ENCODE measurements at places on chromosomes 1 and 21.

DNA sequence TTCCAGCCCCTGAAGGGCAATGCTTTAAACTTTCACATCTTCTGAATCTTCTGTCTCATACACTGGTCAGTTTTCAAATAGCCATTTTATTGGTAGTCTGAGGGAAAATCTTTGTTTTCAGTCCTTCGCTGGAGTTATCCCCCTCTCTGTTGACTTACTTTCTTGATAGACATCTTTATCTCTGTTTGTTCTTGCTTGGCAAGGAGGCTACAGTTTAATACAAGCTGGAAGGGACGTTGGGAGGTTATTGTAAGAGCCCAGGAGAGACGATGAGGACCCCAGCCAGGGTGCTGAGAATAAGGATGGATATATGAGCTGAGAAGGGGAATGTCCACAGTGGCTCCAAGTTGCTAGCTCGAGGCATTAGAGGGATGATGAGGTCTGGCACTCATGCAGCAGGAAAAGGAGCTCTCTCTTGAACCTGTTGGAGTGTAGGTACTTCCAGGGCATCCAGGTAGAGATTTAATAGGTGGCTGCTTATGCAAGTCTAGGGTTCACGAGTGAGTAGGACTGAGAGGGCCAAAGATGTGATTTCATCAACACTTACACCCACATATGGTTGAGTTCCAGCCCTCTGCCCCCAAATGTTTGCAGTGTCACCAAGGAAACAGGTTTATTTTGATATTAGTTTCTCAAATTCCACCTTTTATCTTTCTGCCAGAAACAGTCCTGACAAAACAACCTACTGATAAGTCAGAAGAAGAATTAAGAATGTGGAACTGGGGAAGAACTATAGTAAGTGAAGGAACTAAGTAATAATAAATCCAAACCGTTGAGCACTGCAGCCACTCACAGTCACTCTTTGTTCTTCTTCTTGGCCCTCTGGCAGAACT lies 237.3 kb upstream of the PROX1 start:
- DNase-seq = no peak

- no peak for DNase-seq
Observed at GRCh38 chr1:14392859-14393365, 205.6 kb upstream of the KAZN start.

DNA sequence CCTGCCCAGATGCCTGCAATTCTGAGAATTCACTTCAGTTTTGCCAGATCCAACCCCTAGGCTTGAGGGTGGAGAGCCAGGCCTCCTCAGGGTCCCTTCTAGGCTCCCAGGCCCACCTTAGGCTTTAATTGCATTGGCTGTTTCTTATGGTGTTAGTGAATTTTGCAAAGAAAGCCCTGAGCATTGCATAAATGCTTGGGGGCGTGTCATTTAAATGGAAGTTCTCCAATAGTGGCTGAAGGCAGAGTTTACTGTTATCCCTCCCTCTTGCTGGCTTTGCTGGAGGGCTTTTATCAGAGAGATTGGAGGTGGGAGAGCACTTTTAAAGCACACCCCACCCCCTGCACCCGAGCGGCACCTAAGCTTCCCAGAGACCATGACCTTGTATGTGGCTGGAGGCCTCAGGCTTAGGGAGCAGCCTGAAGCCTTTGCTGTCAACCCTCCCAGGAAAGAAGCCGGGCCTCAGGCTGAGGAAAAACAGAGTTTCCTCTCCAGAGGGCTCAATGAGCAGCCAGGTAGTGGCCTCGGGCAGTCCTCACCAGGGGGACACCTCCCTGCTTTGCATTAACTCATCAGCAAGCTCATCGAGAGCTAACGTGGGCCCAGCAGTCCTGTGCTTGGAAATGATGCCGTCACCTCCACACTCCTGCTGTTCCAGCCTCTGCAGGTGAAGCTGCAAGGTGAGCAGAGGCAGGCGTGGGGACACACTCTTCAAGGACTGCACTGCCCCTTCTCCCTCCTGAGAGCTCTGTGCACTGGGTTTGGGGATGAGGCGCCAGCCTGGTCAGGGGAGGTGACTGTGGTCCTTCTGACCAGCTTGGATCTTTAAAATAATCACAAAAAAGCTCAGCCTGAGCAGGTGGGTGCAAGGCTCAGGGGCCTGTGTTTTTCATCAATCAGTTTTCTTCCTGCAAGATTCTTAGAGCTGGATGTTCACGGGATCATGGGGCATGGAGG lies 58.0 kb downstream of the STUM start:
- no peak for DNase-seq

DNA sequence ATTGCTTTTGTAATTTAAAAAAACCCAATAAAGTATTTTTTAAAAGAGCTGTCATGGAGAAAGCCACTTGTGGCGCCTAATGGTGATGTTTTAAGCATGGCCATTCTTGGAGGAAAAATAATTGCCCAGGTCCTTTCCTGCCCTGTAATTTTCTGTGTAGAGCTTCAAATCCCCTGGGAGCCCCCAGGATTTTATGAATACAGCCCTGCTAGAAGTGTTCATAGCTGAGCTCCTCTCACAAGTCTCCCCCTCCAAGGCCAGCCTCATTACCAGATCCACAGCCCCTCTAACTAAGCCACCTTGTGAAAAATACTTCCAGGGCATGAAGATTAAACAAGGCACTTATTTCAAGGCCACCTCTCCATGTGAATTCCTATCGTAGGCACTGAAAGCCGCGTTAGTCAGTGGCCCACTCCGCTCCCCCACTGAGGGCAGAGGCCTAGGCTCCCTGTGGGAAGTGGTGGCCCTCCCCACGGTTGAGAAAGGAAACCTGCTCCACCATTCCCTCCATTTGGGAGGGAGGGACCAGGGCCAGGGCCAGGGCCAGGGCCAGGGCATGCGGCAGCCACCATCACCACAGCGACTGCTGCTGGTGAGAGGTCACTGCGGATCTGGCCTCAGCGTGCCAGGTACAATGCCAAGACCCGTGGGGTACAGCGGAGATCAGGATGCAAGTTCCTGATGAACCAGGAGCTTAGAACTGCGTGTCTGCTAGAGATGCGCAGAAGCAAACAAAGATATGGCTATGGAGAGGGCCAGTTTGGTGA lies 83.1 kb downstream of the KCNN3 start:
- no peak for DNase-seq

GRCh38 chr21:42861311-42861847 lies 18.0 kb downstream of the WDR4 start:
- DNase-seq = no peak

DNA sequence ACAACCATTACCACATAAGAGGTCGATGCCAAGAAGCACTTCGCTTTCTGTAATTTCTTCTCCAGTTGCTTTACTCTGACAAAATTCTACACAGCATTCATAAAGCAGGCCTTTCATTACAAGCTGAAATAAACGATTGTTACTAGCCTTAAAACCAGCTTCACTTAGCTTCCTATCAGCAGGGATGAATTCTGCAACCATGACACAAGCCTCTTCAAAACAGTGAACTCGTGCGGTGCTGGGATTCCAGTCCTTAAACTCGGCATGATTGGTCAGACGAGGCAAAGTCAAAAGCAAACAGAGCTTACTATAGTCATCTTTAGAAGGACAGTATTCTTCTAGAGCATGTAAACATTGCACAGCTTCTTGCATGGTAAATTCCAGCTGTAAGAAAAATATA lies 30.6 kb downstream of the WDR47 start:
- DNase-seq = no peak

DNA sequence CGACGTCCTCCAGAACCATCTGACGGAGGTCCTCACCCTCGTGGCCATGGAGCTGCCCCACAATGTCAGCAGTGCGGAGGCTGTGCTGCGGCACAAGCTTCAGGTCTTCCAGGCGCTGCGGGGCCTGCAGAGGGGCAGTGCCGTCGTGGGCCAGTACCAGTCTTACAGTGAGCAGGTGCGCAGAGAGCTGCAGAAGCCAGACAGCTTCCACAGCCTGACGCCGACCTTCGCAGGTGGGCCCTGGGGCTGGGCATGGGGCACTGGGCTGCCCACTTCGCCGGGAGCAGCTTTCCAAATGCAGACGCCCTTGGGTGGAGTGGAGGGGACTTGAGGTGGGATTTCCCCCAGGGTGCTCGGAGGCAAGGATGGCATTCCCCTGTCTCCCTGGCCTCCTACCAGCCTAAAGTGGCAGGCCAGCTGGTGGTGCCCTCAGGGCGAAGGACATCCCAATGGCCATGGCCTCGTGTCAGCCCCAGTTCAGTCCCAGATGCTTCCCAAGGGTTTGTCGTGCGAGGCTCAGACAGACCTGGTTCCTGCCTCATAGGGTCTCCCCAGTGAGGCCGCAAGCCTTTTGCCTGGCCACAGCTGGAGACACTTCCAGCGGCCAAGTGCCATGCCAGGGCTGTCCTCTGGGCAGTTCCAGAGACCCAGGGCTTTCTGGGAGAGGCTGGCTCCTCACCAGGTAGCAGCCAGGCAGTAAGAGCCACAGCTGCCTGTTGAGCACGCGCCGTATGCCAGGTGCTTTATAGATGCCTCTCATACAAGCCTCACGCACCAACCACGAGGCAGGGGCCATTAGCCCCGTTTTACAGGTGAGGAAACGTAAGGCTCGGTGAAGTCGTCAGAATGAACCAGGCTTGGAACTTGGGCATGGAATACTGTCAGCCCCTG lies 27.8 kb downstream of the H6PD start:
- DNase-seq = no peak

GRCh38 chr1:39632682-39633417 lies 6.6 kb downstream of the HEYL start:
- DNase-seq = no peak

DNA sequence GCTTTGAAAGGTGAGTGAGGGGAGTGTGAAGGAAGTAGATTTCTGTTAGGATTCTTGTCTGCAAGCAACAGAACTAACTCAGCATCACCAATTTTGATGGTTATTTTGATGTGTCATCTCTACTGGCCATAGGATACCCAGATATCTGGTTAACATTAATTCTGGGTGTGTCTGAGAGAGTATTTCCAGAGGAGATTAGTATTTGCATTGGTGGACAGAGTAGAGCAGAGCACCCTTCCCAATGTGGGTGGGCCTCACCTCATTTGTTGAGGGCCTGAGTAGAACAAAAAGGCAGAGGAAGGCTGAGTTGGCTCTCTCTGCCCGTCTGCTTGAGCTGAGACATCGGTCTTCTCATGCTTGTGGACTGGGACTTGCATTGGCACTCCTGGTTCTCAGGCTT lies 121.8 kb upstream of the POU3F1 start:
- no peak for DNase-seq

GRCh38 chr1:9250411-9251381 lies 16.1 kb downstream of the H6PD start:
- DNase-seq = no peak

GRCh38 chr1:15180945-15181523 lies 27.5 kb downstream of the TMEM51 start:
- DNase-seq = no peak

GRCh38 chr1:149884433-149885338 lies 14.7 kb upstream of the BOLA1 start:
- DNase-seq = peak; percentile 31

- no peak for DNase-seq
Observed at GRCh38 chr1:23566304-23566703, 7.0 kb upstream of the ID3 start.

DNA sequence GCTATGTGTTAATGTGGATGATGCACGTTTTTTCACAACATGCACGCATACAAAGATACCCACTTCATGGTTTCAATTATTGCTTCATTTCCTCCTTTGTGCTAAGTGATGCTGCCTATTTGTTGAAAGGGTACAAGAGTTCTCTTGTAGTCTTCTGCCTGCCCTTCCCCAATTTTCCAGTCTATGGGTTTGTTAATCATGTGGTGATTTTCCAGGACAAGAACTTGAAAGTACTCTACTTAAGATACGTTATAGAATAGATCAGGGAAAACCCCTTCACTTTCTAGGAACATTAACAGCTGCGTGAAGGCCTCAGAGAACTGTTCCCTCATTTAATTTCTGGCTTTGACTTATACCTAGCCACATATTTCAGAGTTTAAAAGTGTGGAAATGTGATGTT lies 52.1 kb upstream of the SLC44A3 start:
- peak; percentile 10 for DNase-seq

DNA sequence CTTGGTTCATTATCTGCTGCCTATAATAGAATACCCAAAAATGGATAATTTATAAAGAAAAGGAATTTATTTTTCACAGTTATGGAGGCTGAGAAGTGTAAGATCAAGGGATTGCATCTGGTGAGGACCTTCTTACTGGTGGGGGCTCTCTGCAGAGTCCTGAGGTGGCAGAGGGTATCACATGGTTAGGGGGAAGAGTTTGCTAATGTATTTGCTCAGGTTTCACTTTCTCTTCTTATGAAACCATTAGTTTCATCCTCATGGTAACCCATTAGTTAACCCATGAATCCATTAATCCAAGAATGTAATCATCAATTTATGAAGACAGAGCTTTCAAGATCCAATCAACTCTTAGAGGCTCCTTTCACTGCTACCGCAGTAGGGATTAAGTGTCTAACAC lies 120.6 kb downstream of the DNM3 start:
- DNase-seq = peak; percentile 2

GRCh38 chr1:63363014-63363413 lies 4.4 kb upstream of the ALG6 start:
- no peak for DNase-seq

DNA sequence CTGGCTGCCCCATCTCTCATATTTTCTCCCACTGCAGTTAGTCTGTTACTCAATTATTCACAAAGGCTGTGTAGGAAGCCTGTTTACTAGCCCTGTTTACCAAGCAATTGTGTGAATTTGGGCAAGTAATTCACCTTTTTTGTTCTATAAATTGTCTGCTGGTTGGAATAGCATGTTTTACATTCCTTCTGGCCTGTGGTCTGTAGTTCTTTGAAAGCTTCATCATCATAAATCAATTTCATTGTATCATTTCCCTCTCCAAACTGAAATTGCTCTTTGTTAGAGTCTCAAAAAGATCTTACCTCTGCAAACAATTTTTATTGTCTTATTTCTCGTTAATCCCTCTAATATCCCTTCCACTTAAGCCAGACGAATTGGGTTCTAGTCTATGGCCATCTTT lies 1059.5 kb upstream of the ADGRL4 start:
- no peak for DNase-seq

GRCh38 chr1:78712467-78713051 lies 62.9 kb downstream of the IFI44 start:
- no peak for DNase-seq

DNA sequence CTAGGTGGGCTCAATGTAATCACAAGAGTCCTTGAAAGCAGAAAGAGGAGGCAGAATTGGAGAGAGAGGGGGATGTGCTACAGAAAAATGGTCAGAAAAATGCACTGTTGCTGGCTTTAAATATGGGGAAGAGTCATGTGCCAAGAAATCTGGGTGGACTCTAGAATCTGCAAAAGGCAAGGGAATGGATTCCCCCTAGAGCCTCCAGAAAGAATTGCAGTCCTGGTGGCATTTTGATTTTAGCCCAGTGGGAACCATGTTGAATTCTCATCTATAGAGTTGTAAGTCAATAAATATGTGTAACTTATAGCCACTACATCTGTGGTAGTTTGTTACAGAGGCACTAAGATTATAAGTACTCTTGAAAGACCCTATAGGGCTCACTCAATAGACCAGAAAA lies 210.3 kb downstream of the ASTN1 start:
- DNase-seq = no peak

GRCh38 chr1:41823471-41823870 lies 95.3 kb downstream of the HIVEP3 start:
- no peak for DNase-seq
